Stomach (tissue), 19 donors: ENCODE measurements at places on chromosomes 12 and 14. TPM values are rescaled to one million over a fixed set of nuclear protein-coding genes. Genes with fewer than 3 reads are reported as not detected.

DNA sequence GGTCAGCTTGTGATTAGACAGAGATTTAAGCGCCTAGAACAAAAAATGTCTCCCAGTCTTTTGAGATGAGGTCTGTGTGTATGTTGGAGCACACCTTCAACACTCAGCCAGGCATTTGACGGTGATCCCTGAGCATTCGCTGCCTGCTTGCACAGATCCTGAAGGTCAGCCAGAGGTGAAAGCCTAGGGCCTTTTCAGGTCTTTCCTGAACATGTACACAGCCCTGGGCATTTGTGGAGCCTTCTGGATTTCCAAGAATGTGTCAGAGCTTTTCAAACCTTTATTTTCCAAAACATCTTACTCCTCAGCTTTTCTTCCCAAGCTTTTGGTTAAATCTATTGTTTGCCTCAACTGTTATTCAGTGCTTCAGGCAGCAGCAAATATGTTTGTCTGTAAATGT lies 59.1 kb upstream of the AMN start:
- H3K36me3 ChIP-seq = no peaks in the 10 kb centered on the region
- no peaks in the 10 kb centered on the region for H3K4me1 ChIP-seq
- no peaks in the 10 kb centered on the region for H3K27me3 ChIP-seq
- no peak overlapping the region for H3K4me3 ChIP-seq

GRCh38 chr12:14810953-14811483 lies 3.0 kb downstream of the SMCO3 start:
- no peaks in the 10 kb centered on the region for H3K36me3 ChIP-seq
- H3K27ac ChIP-seq = no peak overlapping the region
- H3K27me3 ChIP-seq = no peaks in the 10 kb centered on the region
- no peaks in the 10 kb centered on the region for H3K4me1 ChIP-seq
- no peak overlapping the region for H3K4me3 ChIP-seq
- DNase-seq = no peak

DNA sequence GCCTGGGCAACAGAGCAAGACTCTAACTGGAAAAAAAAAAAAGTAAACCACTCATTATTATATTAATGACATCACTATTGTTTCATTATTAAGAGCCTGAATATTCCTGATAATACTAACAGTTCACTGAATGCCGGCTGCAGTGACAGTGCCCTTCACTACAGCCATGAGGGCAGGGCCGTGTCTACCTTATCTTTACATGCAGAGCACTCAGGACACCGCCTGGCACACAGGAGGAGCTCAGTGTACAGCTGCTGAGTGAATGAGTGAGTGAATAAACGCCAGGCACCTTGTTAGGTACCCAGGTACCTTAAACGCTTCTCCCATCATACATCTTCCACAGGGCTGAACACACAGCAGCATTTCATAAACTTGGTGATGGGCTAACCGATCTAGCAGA lies 23.2 kb downstream of the ZFYVE1 start:
- no peaks in the 10 kb centered on the region for H3K36me3 ChIP-seq
- H3K4me1 ChIP-seq = peaks cover 17% of the 10 kb centered on the region
- no peaks in the 10 kb centered on the region for H3K27me3 ChIP-seq
- no peak overlapping the region for H3K4me3 ChIP-seq

The PIWIL1 gene
- not detected for total RNA-seq

DNA sequence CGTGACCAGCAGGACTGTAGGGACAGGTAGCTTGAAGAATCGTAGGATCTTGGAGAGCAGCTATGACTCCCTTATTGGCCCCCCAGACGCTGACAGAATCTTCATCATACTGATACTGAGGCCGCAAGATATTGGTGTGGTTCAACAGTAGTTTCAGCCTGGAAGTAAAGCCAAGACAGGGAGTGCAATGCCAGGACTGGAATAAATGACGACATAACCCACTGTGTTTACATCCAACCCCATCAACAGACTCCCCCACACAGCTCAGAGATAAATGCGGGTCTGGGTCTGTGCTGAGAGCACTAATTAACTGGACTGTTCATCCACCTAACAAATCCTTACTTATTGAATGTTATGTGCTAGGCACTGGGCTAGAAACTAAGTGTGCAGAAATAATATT lies 16.6 kb downstream of the NOXRED1 start:
- H3K36me3 ChIP-seq = no peaks in the 10 kb centered on the region
- no peak overlapping the region for H3K4me3 ChIP-seq
- H3K4me1 ChIP-seq = no peaks in the 10 kb centered on the region
- H3K27ac ChIP-seq = no peak overlapping the region
- no peak for DNase-seq

The PTPRB gene
- total RNA-seq = 8.0 TPM

DNA sequence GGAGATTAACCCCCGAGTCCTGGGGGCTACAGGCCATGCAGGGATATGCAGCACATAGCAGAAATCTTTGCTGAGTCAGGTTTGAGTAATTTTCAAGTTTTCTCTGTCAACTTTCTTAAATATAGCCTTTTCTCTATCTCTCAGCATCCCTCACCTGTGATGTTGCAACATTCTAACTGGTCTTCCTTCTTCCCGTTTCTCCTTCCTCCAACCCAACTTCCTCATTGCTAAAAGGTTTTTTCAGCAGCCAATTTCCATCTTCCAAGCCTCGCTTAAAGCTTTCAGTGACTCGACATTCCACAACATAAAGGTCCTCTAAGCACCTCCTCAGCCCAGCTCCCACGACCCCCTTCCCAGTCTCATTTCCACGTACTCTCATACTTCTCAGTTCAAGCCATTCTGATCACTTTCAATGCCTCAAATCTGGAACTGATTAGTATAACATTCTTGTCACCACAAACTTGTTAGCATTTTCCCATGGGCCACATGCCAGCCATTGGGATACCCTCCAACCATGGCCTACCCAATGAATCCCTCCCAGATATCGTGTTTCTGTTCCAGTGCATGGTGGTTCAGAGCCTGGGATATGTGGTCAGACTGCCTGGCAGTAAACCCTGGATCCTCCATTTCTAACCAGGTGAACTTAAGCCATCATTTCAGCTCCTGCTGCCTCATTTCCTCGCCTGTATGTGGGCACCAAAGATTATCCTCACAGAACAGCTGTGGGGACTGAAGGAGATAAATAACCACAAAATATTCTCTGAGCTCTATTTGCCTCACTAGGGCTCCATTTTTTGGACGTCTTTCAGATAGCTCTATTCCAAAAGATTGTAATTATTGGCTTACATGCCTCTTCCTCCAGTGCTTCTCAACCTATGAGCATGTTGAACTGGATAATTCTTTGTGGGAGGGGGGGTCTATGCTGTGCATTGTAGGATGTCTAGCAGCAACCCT lies 65.8 kb downstream of the KCNK10 start:
- no peaks in the 10 kb centered on the region for H3K36me3 ChIP-seq
- no peak overlapping the region for H3K27ac ChIP-seq
- H3K27me3 ChIP-seq = no peaks in the 10 kb centered on the region

The RNFT2 gene
- total RNA-seq = 12.7 TPM

The DPPA3 gene
- total RNA-seq = not detected

GRCh38 chr12:69028941-69029729 lies 96.2 kb upstream of the CPM start:
- H3K36me3 ChIP-seq = no peaks in the 10 kb centered on the region
- no peak for DNase-seq
- no peaks in the 10 kb centered on the region for H3K27me3 ChIP-seq
- no peaks in the 10 kb centered on the region for H3K4me1 ChIP-seq
- H3K4me3 ChIP-seq = no peak overlapping the region
- H3K27ac ChIP-seq = no peak overlapping the region

The PLEK2 gene
- 35.3 TPM for total RNA-seq

DNA sequence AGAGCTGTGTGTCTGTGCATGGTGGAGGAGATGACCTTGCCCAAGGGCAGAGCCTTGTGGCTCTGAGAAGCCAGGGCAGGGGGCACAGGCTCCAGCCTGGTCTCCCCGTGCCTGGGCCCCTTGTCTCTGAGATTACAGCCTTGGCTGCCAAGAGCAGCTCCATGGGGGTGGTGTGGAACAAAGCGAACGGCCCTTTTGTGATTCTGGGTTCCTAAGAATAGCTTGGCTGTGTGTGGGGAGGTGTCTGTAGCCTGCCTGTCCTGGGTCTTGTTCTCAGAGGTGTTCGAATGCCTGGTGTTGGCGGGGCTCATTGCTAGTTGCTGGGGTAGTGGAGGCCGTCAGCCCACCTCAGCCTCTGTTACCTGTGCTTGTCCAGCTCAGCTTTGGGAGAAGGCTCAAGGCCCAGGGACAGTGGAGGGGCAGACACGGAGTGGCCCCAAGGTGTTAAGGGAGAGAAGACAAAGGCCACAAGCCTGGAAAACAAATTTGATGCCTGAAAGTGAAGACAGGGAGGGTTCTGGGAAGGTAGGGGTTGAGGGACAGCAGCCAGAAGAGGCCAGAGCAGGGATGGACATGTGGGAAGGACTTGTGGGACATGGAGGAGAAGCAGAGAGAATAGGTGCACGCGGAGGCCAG lies 7.4 kb upstream of the MYH7 start:
- H3K27me3 ChIP-seq = no peaks in the 10 kb centered on the region
- no peaks in the 10 kb centered on the region for H3K36me3 ChIP-seq
- no peaks in the 10 kb centered on the region for H3K4me1 ChIP-seq
- no peak overlapping the region for H3K4me3 ChIP-seq
- no peak for DNase-seq

- H3K4me3 ChIP-seq = no peak overlapping the region
- peaks cover 16% of the 10 kb centered on the region for H3K4me1 ChIP-seq
- no peaks in the 10 kb centered on the region for H3K27me3 ChIP-seq
- H3K36me3 ChIP-seq = peaks cover 9% of the 10 kb centered on the region
- DNase-seq = no peak
- no peak overlapping the region for H3K27ac ChIP-seq
Observed at GRCh38 chr12:53571295-53571694, 54.9 kb downstream of the ATF7 start.

The WSCD2 gene
- total RNA-seq = not detected

DNA sequence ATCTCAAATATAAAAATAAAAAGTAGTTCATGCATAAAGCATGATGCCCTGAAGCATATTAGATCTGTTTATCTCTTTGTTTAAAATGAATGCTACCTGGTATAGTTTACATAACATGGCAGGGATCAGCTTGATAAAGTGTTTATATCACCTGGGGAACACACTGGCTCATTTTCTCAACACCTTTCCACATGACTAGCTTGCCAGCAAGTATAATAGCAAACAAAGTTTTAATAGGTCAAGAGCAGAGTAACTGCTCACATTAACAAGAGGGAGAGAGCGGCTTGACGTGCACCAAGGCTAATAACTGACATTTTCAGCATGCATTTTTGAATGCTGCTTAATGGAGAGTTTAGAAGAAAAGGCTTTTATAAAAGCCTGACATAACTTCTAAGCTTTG lies 246.4 kb downstream of the EGLN3 start:
- H3K27me3 ChIP-seq = no peaks in the 10 kb centered on the region
- peaks cover 11% of the 10 kb centered on the region for H3K4me1 ChIP-seq

The SLC6A15 gene
- not detected for total RNA-seq

The RNASE2 gene
- total RNA-seq = not detected

GRCh38 chr14:45698462-45699134 lies 445.6 kb upstream of the MIS18BP1 start:
- H3K4me3 ChIP-seq = no peak overlapping the region
- DNase-seq = peak; percentile 49
- peaks cover 13% of the 10 kb centered on the region for H3K4me1 ChIP-seq
- no peak overlapping the region for H3K27ac ChIP-seq
- H3K27me3 ChIP-seq = no peaks in the 10 kb centered on the region
